ENCODE measurements at places on chromosomes 7 and 10.

GRCh38 chr7:3092468-3092867 is 48.8 kb upstream of the CARD11 start:
- no peak for DNase-seq

DNA sequence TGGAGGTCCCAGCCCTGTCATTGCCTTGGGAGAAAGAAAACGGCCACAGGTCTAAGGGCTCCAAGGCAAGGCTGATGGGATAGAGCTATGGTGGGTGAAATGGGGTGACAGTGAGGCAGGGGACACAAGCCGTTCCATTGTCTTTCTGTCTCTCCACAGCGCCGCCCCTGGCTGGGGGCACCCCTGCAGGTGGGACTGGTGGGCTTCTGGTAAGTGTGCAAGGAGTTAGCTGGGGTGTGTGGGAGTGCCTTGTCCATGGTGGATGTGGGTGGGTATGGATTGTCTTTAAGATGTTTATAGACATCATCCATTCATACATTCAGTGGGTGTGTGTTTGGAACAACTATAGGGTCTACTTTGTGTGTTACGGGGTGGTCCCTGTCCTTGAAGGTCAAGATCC is 7.5 kb downstream of the SFXN3 start:
- no peak for DNase-seq

- no peak for DNase-seq
These were observed 72.4 kb upstream of the VSTM2A start for GRCh38 chr7:54469740-54470139.

DNA sequence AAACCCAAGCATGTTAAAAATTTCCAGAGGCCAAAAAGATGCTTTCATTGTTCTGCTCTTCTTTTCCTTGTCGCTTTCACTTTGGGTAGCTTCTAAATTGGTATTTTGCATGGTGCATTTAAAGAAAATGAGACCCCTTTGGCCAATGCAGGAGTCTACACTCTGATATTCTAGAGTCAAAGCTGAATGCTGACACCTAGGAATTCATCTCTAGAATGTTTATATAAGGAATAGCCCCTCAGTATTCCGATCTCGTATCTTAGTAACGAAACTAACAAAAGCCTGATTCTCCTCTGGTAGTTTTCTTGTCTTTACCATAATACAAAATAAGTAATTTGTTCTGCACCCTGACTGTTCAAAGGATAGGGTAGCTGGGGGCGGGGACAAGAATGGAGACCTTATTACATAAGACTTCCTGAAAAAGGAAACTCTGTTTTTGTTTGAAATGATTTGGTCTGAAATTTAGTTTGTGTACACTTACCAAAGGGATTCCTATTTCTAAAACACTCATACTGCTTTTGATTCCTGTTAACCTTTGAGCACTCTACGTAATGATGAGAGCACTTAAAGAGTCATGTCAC is 17.1 kb downstream of the IKZF1 start:
- no peak for DNase-seq

DNA sequence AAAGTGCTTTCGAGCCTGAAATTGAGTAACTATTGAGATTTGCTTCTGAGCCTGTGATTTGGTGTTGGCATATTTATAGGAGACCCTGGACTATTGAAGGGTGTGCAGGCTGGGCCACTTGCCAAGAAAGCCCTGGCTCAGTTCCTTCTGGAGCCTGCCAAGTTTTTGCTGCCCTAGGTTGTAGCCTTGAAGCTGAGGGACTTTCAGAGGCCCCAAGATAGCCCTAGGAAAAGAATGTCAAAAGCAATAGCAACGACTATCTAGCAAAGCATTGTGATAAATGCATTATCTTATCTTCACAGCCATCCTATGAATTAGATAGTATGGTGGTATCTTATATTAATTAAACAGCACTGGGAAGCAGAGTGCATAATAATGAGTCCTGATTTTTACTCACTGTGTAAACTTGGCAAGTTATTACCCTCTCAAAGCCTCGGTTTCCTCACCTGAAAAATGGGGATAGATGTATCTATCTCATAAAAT is 473.7 kb upstream of the PODXL start:
- peak; percentile 67 for DNase-seq

GRCh38 chr10:47336387-47337134 is 11.6 kb upstream of the RBP3 start:
- DNase-seq = no peak

DNA sequence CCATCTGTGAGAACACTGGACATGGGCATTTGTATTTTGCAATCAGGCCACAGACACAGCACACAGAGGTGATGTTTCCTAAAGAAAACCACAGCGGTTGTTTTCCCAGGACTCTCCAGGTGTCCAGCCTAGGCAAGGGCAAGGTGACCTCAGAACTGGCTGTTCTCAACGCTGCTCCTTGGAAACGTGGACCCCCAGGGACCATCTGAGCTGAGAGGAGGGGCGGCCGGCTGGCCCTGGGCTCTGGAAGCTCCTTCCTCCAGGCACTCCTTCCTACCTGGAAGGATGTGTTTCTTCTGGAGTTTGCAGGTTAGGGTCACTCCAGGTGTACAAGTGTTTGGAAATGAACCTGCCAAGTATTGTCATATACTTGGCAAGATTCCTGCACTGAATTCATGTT is 103.1 kb downstream of the ADARB2 start:
- DNase-seq = no peak

DNA sequence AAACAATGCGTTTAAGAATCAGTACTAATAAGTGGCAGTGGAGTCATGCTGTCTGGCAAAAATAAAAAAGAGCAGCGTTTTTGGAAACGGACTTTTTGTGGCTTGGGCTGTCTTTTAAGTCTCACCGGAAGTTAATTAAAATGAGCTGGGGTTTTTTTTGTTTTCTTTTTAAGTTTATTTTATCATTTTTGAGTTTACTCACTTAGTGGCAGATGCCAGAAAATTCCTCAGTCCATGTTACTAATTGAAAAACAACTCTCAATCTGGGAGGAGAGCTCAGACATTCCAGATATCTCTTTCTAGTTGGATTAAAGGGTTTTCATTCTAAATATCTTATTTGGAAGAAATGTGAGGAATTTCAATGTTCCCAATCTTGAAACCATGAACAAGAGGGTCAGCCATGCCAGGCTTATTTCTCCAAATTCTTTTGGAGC is 133.8 kb upstream of the AGR3 start:
- no peak for DNase-seq

GRCh38 chr7:131896165-131896863 is 339.9 kb upstream of the PODXL start:
- no peak for DNase-seq

- no peak for DNase-seq
These were observed 51.3 kb upstream of the FRMD4A start for GRCh38 chr10:14382022-14382421.

GRCh38 chr7:2537981-2538851 is 17.1 kb downstream of the BRAT1 start:
- DNase-seq = no peak

DNA sequence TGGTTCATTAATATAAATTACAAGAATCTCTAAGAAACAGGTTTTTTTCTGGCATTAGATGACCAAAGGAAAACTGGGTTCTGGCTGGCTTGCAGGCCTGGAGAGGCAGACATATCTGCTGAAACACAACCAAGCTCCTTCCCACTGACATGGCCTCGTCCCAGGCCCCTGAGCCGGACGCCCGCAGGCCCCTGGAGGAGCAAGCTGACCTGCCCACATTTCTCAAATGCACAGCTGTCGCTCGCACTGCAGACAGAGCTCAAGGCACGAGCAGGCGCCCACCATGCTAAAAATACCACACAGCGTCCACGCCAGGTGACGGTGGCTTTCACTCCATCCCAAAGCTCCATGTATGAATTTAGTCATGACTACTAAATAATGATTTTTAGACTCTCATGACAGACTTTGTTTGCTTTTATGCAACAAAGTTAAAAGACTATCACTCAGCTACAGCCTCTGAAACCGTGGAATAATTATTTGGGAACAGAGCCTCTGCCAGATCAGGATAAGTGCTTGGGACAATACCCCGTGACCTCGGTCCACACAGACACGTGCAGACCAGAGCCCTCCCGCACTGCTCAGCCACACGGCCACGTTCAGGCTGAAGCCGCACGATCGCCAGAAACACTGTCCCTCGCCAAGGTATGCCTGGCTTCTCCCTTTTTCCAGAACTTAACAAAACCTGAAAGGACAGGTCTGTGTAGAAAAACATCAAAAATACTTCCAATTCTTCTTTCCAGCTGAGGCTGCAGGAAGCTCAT is 71.1 kb downstream of the DIP2C start:
- DNase-seq = no peak

GRCh38 chr10:43226851-43227845 is 39.7 kb downstream of the RASGEF1A start:
- DNase-seq = no peak

DNA sequence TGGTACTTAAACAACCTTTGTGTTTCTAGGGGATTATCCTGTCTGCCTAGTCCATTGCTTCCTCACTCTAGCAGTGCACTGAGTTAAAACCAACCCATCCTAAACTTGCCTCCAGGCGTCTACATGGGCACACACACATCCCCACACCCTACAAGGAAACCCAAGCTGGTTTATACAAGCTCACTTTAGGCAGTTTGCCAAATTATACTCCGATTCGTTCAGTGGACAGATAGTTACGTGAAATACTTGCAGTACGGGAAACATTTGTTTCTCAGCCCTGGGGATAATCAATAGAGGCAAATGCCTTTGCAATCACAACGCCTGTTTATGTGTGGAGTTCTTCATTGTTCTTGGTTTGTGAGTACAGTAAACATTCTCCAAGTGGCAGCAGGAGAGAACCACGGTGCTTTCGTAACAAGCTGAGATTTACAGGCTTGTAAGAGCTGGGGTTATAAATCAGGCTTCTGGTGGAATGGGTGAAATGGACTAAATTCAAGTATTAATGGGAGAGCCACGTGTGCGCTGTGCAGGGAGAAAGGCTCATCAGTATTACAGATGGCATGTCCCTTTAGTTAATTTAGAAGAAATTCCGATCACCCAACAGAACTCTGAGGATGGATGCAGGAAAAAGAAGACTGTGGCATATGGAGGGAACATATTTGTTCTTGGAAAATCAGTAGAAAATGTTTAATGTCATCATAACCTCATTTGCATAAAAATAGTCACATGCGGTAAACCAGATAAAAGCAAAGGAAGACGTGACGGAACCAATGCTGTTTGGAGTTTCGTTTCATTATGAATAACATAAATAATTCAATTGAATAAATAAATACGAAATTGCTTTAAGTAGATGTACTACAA is 217.1 kb downstream of the GALNT17 start:
- no peak for DNase-seq

- no peak for DNase-seq
These were observed 311.1 kb downstream of the INHBA start for GRCh38 chr7:41391818-41392217.

DNA sequence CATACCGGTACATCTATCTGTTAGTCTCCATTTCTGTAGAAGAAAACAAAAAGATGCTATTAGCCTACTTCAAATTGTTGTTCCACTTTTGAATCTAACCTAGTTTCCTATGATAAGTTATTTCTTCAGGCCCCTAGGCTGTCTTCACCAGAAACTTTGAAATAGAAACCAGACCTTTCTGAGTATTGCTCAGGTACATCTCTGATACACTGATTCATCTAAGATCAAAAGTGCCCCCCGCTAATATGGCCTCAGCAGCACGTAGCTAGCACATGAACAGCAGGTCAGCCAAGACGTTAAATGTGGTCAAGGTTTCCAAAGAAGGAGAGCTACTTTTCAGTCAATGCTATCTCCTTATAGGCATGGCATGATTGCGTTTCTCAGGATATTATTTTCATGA is 23.6 kb downstream of the CTAGE6 start:
- no peak for DNase-seq

- DNase-seq = no peak
These were observed 44.3 kb upstream of the PRKAR1B start for GRCh38 chr7:771234-772004.

- DNase-seq = no peak
These were observed 610.0 kb downstream of the KCNMA1 start for GRCh38 chr10:77027576-77027975.

DNA sequence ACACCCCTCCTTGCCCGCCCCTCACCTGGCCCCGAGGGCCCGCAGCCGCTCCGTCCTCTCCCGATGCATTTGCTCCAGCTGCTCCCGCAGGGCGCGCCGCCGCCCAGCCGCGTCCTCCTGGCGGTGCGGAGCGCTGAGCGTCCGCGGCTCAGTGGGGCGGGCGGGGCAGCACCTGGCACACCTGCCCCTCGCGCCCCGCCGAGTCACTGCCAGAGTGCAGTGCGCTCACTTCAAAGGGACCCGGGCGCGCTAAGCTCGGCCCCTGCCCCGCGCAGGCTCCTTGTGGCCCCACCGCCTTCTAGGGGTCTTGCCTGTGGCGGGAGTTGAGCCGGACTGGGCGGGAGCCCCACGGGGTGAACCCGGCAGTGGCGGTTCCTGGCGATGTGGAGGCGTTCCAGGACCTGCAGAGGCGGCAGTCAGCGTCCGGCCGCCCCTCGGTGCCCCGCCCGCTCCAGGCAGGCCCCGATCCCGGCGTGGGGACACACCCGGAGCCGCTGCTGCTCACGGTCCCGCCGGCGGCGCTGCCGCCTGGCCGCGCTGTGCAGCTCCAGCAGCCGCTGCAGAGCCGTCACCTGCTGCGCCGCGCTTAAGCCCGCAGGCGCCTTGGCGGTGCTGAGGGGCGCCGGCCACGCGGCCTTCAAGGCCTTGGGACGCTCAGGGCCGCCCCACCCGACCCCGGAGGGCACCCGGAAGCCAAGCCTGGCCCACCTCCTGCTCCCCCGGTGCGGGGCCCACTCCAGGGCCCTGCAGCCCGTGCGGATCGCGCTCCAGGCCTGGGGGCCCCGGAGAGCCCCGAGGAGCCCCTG is 6.7 kb downstream of the ATP6V1F start:
- no peak for DNase-seq

GRCh38 chr7:17832242-17832641 is 108.1 kb downstream of the SNX13 start:
- DNase-seq = no peak

DNA sequence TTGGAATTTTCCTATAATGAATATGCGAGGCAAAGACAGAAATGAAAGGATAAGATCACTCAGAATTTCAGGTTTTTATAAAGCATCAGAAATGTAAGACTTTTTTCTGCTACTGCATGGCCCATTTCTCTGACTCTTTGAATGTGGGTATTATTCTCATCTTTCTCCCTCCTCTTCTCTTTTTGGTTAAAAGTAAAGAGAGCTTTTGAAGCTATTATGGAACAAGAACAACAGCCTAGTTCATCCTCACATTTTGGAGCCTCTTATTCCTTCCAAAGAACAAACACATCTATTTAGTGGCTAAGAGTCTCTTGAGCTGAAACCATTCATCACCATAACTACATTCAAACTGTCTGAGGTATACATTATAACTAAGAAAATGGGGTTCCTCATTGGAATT is 19.4 kb upstream of the ATRNL1 start:
- no peak for DNase-seq

DNA sequence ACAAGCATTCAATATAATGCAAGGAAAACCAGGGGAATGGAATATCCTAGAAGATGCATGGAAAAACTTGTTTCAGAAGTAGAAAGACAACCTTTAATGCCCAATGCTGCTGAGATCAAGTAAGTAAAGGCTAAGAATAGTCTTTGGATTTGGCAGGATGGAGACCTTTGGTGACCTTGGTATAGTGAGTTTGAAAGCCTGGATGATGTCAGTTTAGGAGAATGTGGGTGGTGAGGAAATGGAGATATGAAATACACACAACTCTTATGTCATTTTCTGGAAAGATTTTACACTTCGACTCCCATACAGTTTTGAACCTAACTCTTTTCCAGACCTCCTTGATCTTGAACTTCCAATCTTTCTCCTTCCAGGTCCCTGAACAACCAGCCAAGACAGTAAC is 185.7 kb downstream of the TFEC start:
- DNase-seq = no peak
